CD8-positive, alpha-beta T cell (primary cell): ENCODE measurements at places on chromosomes 3 and 15.

- no peak for DNase-seq
Measured at GRCh38 chr3:96900566-96900965, 86.2 kb downstream of the EPHA6 start.

- DNase-seq = peak; percentile 86
Measured at GRCh38 chr15:88624156-88624970, 3.2 kb downstream of the AEN start.

GRCh38 chr3:16132190-16132589 is 42.3 kb upstream of the GALNT15 start:
- DNase-seq = no peak

DNA sequence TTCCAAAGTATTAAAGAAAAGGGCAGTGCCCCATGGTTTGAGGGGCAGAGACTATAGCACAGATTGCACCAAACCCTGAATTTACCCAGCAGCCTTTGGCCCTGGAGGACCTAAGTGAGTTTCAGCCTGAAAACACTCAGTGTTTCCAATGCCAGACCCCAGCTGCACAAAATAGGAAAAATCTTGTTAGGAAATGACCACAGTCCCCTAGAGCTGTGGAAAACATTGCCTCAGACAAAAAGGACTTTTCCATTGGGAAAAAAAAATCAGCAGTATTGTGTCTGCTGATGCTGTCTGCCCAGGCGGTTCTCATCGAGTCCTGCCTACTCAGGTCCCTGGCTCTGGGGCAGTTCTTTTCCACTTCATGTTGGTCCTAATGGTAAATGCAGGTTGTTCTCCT is 121.7 kb upstream of the DLG1 start:
- no peak for DNase-seq

- DNase-seq = no peak
Measured at GRCh38 chr3:46944191-46944590, 32.4 kb downstream of the CCDC12 start.

GRCh38 chr3:194154346-194154745 is 18.4 kb downstream of the HES1 start:
- no peak for DNase-seq
